ENCODE measurements at places on chromosomes 3 and 15.

DNA sequence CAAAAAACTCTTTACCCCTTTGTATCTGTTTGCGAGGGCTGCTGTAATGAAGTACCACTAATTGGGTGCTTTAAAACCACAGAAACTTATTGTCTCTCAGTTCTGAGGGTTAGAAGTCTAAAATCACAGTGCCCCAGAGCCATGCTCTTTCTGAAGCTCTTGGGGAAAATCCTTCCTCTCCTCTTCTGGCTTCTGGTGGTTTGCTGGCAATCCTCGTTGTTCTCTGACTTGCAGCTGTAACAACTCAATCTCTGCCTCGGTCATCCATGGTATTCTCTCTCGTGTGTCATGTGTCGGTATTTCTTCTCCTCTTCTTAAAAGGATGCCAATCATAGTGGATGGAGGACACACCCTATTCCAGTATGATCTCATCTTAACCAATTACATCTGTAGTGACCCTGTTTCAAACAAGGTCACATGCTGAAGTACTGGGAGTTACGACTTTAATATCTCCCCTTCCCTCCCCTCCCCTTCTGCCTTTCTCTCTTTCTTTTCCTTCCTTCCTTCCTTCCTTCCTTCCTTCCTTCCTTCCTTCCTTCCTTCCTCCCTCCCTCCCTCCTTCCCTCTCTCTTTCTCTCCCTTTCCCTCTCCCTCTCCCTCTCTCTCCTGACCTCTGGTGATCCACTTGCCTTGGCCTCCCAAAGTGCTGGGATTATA lies 6.5 kb upstream of the ARL8B start:
- DNase-seq: no peak

DNA sequence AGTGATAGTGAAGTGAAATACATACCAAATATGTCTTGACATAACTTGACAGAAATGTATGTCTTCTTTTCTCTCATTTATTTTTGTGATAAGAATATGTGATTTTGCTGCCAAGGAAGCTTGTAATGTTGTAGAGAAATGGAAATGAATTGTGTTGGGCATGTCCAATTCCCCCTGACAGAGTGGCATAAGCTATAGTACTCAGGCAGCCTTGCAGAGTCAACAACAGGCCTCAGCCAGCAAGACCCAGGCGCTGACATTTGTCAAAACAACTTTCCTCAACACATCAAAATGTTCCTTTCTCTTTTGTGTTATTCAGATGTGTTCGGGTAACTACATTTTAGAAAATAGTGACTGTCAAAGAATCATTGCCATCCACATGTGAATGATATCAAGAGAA lies 538.1 kb upstream of the ATP11B start:
- DNase-seq: no peak

GRCh38 chr3:4633078-4634004 lies 140.2 kb downstream of the ITPR1 start:
- peak; percentile 34 for DNase-seq

GRCh38 chr3:146781606-146782005 lies 176.5 kb upstream of the PLSCR5 start:
- no peak for DNase-seq

- no peak for DNase-seq
Observed at GRCh38 chr3:186759231-186759930, 24.0 kb upstream of the EIF4A2 start.

DNA sequence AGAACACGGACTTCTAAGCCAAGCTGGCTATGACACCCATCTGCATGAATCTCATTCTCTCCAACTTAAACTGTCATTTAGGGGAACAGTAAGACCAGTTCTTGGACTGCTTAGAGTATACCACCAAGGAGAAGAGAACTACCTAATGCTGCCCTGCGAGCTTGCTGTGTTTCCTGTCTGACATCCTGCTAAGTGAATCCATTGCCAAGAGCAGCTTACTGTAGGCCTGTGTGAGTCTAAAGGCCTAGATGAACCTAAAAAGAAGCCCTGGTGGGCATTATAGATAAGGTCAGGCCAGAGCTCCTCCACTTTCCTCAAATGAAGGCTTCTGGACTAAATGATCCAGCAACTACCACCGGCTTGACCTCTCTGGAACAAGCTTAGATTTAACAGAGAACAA lies 15.0 kb downstream of the LZTFL1 start:
- DNase-seq: no peak

DNA sequence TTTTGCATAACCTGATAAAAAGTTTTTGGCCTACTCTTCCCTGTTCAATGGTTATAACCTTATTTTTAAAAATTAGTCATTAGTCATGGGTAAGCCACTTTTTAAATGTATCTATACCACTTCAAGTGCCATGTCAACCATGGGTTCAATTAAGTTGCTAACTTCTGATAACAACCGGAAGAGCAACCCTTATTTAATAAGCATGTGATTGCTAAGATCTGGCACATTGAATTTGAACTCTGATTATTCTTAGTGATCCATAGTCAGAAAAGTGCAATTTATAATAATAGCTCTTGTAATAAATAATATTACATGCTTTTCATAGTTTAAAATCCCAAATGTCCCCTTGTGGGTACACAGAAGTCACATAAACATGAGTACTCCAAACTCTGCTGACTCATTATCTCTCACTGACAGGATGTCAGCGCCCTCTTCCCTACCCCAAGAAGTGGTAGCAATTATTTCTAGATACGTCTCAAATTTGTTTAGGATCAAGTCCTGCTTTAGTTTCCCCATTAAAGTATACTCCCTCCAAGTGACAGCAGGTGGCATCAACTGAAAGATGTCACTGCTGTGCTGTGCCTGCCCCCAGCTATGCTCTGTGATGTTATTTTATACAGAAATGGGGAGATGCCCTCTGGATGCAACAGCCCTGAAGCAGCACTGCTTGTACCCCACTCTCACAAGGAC lies 18.6 kb downstream of the SAMD7 start:
- no peak for DNase-seq

- DNase-seq: no peak
Observed at GRCh38 chr15:44397869-44398268, 29.6 kb upstream of the CTDSPL2 start.

DNA sequence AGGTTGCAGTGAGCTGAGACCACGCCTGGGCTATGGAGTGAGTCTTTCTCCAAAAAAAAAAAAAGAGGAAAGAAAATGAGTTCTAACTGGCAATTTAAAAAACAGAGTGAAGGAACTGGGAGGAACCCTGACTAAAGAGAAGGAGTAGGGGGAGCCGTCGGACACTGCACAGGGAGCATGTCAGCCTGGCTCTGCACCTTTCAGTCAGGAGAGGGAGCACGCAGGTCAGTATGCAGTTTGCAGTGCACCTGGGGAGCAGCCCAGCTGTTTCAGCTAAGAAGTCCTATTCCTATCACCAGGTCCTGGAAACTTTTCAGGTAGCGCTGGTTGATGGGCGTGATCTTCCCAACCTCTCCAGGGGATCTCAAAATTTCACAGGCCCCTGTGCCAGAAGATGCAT lies 14.9 kb upstream of the ZXDC start:
- no peak for DNase-seq

DNA sequence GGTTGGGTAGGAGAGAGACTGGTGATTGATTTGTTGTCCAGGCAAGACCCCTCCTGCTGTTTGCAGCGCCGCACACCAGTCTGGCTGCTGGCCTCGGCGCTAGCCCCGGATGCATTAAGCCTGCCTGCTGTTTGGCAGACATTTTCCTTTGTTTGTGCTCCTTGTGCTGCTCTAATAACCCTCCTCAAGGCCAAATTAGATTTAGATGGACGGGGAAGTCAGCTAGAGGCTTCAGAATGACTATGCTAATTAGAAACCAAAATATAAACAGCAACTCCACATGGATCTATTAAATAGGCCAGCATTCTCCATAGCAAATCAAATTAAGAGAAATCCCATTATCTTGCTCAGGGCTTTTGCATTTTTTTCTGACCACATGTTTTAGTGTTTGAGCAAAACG lies 445.2 kb downstream of the SQOR start:
- DNase-seq: no peak

- DNase-seq: no peak
Observed at GRCh38 chr15:94411846-94412245, 180.5 kb downstream of the MCTP2 start.

DNA sequence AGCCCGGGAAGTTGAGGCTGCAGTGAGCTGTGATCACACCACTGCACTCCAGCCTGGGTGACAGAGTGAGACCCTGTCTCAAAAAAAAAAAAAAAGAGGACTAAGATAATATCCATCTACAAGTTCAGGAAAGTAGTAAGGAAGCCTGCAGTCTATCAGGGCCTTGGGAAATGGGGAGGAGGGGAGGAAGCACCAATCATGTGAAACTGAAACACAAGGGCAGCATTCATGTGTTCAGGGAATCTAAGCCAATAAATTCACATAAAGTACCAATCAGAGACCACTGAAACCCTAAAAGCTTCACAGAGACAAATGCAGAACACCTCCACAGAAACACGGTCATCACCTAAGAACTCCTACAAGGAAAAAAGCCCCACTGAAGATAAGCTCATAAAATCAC lies 22.9 kb upstream of the HHATL start:
- DNase-seq: no peak

GRCh38 chr3:66486202-66486601 lies 14.6 kb downstream of the LRIG1 start:
- no peak for DNase-seq

GRCh38 chr15:84818261-84819131 lies 1.3 kb downstream of the ALPK3 start:
- no peak for DNase-seq

DNA sequence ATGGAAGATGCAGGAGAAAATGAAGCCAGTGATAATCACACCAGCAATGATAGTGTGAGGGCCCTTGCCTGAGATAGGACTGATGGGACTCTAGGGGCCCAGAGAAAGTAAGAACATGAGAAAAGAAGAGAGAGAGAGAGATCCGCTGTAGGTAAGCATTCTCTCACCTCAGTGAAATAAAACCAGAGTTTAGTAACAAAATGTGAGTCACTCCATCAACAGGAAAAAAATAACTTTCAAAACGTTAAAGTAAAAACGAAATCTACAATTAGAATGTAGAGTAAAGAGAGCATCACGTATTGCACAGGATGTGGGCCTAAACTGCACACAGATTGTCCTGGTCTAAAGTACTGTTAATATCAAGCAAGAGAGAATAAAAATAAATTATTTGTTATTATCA lies 6.8 kb upstream of the PRSS50 start:
- DNase-seq: no peak
